Naive thymus-derived CD4-positive, alpha-beta T cell (primary cell): ENCODE measurements at places on chromosomes 5 and 9.

DNA sequence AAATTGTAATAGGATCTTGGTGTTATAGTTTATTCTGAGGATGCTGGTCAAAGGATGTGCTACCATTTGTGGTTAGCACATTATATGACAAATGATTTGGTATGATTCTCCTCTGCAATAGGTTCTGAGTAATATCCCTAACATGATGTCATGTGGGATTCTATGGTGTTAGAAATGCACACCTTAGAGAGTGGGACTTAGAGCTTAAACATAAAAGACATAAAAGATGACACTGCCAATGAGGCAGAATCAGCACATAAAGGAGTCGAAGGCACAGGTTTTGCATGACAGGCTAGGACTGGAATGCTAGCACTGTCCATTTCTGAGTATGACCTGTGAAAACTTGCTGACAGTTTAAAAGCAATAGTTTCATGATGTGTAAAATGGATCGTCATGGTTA is 100.4 kb downstream of the OSTF1 start:
- no peak for DNase-seq

DNA sequence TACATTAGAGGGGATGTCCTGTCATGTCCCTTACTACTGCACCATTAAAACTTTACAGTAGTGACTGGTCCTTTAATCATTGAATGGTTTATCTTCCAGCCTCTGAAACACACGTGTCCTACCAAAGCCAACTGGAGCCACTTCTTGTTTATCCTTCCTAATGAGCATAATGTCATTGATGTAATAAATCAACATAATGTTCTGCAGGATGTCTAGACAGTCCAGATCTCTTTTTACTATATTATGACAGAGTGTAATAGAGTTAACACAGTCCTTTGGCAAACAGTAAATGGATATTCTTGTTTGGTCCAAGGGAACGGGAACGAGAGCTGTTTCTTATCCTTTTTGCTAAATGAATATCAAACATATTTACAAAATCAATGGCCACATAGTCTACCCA is 88.1 kb upstream of the PTPRD start:
- DNase-seq = no peak

GRCh38 chr5:151313357-151313756 is 9.8 kb upstream of the SLC36A3 start:
- DNase-seq = no peak

DNA sequence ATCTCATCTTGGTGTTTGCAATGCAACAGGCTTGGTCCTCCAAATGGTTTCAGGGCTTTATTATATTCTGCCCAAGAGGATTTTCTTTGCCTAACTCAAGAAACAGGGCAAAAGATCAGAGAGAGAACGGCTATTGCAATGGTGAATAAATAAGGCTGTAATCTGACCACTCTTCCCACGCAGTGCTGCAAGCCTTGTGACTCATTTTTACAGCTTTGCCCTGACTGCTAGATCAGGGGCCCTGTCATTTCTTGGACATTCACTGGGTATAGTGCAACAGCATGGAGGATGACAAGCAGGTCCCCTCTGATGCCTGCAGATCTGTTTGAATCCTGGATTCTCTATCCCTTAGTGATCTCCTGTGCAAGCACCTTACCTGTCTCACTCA is 459.1 kb downstream of the EBF1 start:
- DNase-seq = no peak

DNA sequence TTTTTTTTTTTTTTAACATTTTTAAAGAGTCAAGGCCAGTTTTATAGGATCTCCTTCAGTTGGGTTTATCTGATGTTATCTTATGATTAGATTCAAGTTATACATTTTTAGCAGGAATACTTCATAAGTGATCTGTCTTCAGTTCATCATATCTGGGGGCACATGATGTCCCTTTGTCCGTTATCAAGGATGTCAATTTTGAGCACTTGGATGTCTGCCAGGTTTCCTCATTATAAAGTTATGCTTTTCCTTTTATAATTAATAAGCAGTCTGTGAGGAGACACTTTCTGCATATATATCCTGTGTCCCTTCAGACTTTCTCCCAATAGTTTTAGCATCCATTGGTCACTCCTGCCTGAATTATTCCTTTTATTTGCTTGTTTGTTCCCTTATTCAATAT is 11.8 kb downstream of the HDHD3 start:
- DNase-seq = no peak

GRCh38 chr9:118455788-118456187 is 751.6 kb downstream of the TLR4 start:
- DNase-seq = no peak

GRCh38 chr5:104345222-104346016 is 782.8 kb upstream of the NUDT12 start:
- no peak for DNase-seq
